Gastroesophageal sphincter (tissue), 4 donors: ENCODE measurements at places on chromosomes 6 and 20. TPM values are rescaled to one million over a fixed set of nuclear protein-coding genes. Genes with fewer than 3 reads are reported as not detected.

- no peak for ATAC-seq
These were observed 46.9 kb downstream of the SOD2 start for GRCh38 chr6:159646116-159646515.

- ATAC-seq: no peak
These were observed 324.7 kb downstream of the GJA1 start for GRCh38 chr6:121760191-121760590.

The TAGAP gene
- total RNA-seq: 1.1 TPM

The LHFPL5 gene
- not detected for total RNA-seq

DNA sequence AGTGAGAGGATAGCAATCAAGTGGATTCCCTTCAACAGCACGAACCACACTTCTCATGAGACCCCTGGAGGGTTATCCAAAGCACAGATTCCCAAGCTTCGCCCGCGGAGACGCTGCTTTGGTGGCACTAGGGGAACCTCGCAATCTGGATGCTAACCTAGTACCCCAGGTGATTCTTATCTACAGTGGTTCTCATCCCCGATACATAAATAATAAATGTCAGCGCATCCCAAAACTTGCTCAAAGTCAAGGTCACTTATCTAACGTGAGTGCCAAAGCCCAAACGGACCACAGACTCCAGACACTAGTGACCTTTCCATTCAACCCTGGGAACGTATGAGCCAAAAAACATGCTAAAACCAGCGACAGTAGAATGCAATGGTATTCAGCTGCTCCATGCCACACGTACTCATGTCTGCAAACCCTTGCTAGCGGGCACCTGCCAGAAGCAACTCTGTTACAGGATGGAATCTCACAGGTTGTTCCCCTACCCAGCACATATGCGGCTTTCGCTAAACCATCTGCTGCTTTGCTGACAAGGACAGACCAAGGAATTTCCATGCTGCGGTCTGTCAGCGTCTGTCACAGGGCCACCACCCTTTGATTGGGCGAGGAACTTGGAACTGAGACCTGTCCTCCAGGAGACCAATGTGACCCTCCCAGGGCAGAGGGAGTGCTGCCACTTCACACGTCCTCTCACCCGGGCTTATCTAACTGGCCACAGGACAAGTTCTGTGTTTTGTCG is 16.8 kb downstream of the MYLK4 start:
- ATAC-seq: no peak

GRCh38 chr20:1654996-1655395 is 2.6 kb downstream of the SIRPG start:
- ATAC-seq: no peak

GRCh38 chr20:59864726-59865125 is 68.7 kb downstream of the SYCP2 start:
- no peak for ATAC-seq

DNA sequence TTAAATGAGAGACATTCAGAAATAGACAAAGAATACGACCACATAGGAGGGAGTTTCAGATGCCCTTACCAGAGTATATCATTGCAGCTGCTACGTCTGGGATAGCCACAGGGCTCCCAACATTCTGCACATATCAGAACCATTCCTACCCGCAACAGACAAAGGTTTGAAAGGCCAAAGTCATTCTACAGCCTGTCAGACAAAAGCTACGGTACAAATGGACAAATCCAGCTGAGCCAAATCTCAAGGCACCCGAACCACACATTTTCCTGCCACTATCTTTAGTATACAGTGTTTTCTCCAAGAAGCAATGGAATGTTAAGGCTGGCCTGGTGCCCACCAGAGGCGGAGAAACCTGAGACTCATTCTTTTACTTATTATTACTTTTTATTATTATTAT is 30.5 kb upstream of the LYRM2 start:
- ATAC-seq: no peak

- no peak for ATAC-seq
These were observed 8.5 kb downstream of the CGAS start for GRCh38 chr6:73443555-73443954.

DNA sequence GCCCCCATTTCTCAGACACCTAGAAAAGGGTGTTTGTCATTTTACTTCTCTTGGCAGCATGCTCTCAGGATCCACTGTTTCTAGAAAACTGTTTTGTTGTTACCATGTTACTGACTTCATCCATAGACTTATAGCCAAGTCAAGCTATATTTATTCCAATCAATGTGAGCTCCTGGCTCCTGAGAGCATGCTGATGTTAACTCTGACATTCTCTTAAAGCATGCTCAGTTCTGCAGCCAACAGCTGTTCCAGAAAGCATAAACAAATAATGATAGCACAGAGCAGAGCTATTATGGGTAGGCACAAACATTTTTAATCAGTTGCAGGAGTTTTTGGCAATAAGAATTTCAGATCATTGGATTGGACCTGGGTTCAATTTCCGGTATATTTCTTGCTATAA is 92.4 kb upstream of the CEP85L start:
- no peak for ATAC-seq

- ATAC-seq: no peak
These were observed 307.9 kb upstream of the SLC35B3 start for GRCh38 chr6:8743170-8743745.

GRCh38 chr20:35215066-35215956 is 11.2 kb upstream of the MMP24 start:
- no peak for ATAC-seq

DNA sequence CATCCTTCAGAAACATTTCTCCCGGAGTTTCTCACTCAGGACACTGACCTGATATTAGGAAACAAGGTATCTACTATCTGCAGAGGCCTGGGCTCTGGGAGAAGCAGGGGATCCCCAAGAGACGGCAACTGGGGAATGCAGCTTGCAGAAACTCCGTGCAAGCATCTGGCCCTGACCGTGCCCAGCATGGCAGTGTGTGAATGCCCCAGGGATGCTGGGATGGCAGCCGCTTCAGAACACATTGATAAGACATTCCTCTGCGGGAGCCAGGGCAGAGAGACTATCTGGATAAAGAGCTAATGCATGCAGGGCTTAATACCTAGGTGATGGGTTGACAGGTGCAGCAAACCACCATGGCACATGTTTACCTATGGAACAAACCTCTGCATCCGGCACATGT is 55.4 kb downstream of the NFATC2 start:
- ATAC-seq: no peak
